ENCODE measurements at places on chromosomes 3 and 15.

DNA sequence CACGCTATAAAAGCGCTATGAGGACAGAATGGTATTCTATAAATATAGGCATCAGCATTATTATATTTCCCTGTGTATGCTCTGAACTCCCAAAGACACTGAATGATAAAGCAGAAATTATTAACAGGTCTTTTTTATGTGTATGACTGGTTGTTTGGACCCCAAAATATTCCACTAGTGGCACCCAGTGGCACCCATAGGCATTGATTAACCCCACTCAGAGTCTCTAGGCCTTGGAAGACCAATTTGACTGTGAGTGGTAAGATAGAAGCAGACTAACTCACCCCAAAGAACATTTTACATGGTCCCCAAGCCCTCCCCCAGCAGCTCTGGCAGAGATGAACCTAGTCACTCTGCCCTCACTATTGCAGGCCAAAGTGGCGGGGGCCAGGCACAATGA is 45.4 kb upstream of the UBE2E1 start:
- DNase-seq = no peak

GRCh38 chr3:154615471-154615870 is 185.5 kb upstream of the GPR149 start:
- no peak for DNase-seq

- DNase-seq = peak; percentile 85
Measured at GRCh38 chr3:157159037-157159761, 748 bp downstream of the CCNL1 start.

DNA sequence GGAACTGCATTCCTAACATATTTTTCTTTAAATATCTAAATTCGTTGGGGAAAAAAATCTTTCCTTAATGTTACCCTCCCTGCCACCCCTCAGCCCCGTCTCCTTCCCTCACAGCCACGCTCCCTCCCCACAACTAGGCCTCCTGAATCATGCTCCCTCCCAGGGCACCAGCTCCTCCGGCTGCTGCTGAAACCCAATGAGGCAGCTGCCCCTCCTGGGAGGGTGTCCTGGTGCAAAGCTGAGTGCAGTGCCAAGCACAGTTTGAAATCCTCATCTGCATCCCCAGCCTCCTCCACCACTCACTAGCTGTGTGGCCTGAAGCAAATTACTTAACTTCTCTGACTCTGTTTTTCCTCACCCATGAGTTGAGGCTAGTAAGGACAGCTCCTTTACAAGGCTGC is 2.7 kb upstream of the NR2E3 start:
- no peak for DNase-seq

- DNase-seq = no peak
Measured at GRCh38 chr3:45026957-45027356, 854 bp downstream of the CLEC3B start.

GRCh38 chr15:85035980-85036379 is 54.3 kb downstream of the PDE8A start:
- DNase-seq = no peak

DNA sequence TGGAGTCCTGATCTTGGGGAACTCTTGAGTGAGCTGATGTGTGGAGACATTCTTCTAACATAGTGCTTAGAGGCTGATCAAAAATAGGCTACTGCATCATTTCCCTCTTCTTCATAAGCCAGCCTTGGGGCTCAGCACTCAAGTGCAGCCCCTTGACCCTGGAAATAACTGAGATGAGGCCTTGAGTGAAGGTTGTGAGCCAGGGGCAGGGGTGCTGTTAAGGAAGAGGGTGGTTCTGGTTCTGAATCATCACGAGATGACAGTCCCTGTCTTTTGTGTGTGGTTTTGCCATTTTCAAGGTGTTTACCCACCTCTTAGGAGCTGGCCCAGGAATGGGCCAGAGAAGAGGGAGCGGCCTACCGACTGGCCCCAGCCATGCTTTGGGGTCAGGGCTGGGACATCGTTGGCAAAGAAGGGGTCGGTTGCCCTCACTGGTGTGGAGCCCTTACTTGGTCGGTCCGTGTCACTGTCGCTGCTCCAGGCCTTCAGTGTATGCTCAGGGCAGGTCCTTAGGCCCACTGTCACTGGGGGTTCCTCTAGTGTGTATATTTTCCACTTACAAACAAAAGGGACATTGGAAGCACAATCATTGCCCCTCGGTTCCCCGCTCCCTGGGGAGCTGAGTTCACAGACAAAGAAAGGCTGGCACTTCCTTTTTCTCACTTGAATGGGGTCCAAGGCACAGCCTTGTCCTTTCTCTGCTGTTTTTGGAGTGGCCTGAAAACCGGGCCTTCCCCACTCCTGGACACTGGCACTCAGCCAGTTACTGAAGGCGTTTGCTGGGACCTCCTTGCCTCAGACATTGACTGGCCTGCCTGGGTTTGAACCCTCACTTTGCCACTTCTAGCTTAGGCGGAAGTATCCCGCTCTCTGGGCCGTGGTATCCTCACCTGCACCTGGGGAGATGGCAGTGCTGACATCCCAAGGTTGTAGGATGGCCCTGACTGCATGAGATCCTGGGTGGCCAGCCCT is 46.6 kb downstream of the SLC6A6 start:
- no peak for DNase-seq

DNA sequence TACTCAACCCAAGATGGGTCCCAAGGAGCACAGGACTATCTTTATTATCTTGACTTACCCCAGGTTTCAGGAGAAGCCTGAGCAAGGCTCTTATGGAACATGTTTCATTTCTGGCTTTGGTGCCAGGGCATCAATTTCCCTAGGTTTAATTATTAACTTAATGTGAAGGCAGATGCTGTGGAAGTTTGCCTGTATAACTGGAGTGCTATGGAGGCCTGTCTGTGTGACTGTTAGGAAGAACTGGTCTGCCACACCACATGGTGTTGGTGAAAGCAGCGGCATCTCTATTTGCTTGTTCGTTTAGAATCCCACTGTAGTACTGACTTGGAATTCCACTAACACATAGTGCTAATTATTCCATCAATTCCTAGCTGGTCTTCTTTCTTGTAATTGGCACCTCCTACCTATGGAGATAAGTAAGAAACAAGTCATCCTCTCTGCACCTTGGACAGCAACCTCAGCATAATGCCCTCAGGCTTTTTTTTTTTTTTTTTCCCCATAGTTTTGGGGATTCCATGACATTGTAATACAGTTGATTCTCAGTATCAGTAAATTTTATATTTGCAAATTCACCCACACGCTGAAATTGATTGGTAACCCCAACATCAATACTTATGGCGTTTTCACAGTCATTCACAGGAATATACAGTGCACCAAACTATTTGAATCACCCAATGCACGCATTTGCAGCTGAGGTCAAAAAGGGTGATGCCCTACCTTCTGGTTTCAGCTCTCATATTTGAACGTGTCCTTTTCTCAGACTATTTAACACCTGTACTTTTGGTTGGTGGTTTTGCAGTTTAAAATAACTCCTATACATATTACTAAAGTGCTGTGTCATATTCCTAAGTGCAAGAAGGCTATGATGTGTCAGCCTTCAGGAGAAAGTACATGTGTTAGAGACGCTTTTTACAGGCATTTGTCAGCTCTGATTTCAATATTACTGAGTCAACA is 772.8 kb upstream of the LMCD1 start:
- DNase-seq = no peak

DNA sequence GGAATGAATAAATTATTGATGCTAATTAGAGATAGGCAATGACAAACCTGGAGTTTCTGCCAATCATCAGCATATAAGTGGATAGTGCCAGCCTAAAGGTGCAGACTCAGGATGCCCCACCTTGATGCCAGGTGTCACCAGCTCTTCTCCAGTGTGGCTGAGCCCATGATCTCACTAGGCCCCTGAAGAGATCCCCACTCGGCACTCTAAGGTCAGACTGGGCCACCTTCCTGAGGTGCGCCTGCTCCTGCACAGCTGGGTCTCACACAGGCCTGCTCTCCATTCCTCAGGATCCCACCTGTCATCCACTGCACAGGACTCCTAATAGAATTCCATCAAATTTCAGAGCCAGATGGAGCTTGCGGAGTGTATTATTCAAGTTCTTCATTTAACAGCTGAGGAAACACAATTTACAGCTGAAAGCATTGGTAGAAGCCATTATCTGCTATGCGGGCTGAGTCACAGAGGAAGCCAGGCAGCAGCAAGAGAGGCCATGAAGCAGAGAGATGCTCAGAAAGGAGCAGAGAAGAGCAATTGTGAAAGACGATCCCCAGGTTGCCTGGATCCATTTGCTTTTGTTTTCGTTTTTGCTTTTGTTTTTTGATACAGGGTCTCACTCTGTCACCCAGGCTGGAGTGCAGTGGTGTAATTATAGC is 25.1 kb upstream of the FSTL1 start:
- DNase-seq = no peak

- DNase-seq = no peak
Measured at GRCh38 chr3:48797626-48798025, 50.0 kb downstream of the PRKAR2A start.

DNA sequence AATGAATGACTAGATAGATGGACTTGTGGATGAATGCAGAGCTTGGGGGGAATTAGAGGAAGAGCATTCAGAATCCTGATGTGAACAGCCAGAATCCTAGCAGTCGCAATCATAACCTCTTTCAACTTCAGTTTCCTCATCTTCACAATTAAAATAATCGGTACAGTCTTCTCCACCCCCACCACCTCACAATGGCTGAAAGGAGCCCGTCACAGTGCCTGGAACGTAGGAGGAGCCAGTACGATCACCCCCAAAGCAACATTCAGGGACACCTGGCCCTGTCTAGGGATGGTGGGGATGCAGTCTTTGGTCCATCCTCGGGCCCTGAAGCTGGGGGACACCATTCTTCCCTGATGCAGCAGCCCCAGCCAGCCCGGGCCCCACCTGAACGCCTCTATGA is 80.4 kb upstream of the RPL32 start:
- DNase-seq = no peak

DNA sequence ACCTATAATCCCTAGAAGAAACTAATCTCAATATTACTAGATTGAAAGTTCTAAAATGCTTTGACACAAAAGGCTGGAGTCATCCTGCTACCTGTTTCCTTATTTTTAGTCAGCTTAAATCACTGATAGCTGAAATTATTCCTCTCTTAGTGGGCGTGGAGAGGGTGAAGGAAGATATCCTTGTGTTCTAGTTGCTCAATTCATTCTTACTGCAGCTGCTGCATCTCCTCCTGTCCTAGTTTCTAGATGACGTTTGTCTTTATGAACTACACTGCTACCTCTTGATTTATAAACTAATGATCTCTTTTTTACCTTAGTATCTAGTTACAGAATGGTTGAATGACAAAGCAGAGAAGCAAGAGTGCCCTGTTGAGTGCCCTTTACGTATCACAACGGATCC is 50.7 kb downstream of the SETD5 start:
- no peak for DNase-seq
